Activated naive CD4-positive, alpha-beta T cell treated with anti-CD3 and anti-CD28 coated beads, Interleukin-2, amount 50 U/mL, for 16 hours (primary cell): ENCODE measurements at places on chromosomes 13 and 19.

- DNase-seq, result no peak
Measured at GRCh38 chr19:40236026-40236355, 9.5 kb upstream of the CCNP start.

GRCh38 chr13:38763446-38764381, 76.8 kb downstream of the FREM2 start:
- DNase-seq, result no peak

DNA sequence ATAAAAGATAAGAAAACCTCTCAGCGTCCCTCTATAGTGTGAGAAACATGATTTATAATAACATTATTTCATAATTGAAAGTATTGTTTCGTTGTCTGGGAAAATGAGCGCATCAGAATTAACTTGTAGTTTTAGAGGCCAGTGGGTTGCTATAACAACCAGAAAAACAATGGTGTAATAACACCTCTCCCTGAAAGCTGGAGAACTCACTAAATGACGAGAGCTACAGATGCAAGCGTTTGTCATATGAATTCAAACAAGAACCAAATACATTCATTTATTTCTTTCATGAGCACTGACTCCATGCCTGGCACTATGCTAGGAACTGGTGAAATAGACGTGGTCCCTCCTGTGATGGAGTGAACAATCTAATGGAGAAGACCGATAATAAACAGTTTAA, 16.3 kb downstream of the KBTBD7 start:
- DNase-seq, result no peak

DNA sequence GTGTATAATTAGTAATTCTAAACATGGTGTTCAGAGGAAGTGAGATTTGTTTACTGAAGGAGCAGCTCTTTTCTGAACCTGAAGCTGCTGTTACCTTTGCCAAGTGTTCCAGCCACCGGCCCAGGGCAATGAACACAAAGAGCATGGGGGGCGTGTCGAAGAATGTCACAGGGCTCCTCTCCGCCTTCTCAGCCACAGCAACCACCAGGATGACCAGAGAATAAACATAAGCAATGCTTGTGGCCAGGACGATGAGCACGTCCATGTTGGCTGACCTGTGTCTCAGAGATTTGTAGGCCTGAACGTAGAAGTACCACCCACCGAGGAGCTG, 53.1 kb downstream of the ATP7B start:
- DNase-seq, result no peak

DNA sequence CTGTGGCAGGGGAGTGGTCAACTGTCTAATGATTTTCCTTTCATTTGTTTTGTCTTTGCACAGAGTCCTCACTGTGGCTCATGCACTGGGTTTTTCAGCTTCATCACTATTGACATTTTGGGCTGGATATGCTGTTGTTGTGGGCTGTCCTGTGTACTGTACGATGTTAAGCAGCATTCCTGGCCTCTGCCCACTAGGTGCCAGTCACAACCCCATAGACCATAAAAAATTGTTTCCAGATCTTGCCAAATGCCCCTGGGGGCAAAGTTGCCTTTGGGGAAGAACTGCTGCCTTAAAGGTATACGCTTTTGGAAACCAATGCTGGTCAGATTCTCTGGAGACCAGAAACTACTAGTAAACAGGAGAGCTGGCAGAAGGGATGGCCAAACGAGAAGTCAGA, 310.4 kb downstream of the SPRY2 start:
- no peak for DNase-seq

- DNase-seq, result no peak
Measured at GRCh38 chr19:986083-986482, 1.9 kb downstream of the WDR18 start.

DNA sequence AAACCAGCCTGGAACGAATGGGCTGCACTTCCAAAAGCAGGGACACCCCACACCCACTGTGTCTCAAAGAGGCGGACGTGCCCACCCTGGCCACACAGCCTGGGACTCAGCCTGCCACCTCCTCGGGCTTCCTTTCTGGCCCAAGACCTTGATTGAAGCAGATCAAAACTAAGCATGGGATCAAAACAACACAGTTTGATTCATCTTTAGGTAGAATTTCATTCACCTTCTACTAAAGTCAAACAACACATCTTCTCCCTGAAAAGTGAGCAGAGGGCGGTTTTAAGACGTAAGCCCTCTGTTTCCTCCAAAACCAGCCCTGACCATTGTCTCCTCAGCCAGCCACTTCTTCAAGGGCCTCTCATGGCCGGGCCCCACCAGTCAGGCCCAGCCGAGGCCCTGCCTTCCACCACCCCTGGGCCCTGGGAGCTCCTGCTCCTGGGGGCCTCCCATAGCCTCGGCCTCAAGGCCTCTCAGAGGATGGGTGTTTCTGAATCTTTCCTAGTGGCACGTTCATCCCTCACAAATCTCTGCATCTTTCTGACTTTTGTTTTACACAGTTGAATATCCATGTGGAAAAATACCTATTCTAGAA, 6.3 kb upstream of the F10 start:
- no peak for DNase-seq

DNA sequence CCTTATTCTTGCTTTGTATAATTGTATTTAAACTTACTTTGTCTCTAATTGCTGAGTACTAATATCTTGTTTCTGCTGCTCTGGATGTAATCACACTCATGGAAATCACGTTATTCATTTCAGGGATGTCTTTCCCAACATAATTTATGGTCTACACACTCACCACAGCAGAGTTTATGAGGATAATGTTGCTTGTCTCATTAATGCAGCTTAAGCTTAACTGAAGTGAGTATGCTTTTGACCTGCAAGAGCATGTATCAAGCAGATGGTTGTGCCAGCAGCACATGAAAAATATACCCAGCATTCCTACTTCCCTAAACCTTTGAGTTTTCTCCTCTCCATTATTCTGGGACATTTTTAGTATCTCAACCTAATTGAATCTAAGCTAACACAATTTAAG, 1080.9 kb downstream of the SLITRK5 start:
- DNase-seq, result no peak

DNA sequence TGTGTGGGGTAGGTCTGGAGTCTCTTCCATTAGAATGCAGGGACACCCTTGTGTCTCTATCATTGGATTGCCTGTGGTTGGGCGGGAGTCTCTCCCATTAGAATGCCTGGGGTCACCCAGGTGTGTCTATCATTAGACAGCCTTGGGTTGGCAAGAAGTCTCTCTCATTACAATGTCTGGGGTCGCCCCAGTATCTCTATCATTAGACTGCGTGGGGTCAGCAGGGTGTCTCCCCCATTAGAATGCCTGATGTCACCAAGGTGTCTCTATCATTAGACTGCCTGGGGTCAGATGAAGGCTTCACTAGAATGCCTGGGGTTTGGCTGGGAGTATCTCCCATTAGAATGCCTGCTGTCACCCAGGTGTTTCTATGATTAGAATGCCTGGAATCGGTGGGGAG, 1539.0 kb downstream of the UQCRFS1 start:
- DNase-seq, result no peak

- no peak for DNase-seq
Measured at GRCh38 chr13:113595131-113595530, 10.6 kb downstream of the TFDP1 start.

DNA sequence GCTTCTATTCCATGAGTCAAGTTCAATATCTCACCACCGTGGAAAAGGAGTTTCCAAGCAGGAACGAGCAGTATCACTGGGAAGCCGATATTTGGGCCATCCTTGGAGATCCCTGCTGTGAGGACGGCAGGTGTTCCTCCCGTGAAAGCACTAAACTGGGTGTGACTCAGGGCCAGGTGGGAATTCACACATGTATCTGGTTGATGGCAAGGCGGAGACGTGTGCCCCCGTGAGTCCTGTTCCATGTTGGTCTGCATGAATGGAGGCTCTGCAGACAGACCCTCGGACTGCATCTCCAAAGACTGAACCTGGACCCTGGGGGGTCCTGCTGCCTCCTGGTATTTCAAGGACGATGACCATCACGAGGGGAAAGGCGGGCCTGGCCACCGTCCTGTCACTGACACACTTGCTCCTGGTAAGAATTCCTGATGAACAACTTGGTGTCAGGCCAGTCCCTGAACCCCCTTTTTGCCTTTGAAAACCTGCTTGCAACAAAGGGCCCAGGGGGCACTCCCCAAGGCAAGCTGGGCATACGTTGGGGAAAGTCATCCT, 22.8 kb upstream of the GAS6 start:
- no peak for DNase-seq

GRCh38 chr13:60733933-60734332, 336.9 kb downstream of the TDRD3 start:
- no peak for DNase-seq

GRCh38 chr13:38943231-38943630, 47.4 kb downstream of the STOML3 start:
- no peak for DNase-seq

GRCh38 chr19:33621811-33622504, at the start of gene CHST8:
CHST8 (plus strand) TSS chr19:33621953; CDS start chr19:33689262, 67,309 bp downstream.
- no peak for DNase-seq

GRCh38 chr13:78786459-78786858, 127.5 kb upstream of the OBI1 start:
- no peak for DNase-seq

GRCh38 chr19:5396096-5396939, 55.7 kb upstream of the PTPRS start:
- DNase-seq, result no peak

GRCh38 chr19:40465557-40466218, at the start of gene BLVRB:
BLVRB (minus strand) TSS chr19:40465745; CDS start chr19:40465688, 57 bp downstream.
- DNase-seq, result peak; percentile 100

DNA sequence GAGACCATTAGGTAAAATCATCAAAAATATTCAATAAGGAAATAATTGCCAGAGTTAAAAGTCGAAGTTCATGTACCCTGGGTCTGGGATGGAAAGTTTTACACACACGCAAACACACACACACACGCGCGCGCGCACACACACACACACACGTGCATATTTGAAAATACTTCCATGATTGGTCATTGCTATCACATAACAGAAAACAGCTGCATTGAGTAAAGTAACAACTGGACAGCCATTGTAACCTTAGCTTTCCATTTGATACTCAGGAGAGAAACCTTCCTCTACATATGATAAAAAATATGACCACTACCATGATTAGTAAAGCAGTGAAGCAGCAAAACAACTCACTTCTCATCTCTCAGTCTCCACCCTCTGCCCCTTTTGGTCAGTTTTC, 490.0 kb upstream of the SGCG start:
- no peak for DNase-seq

DNA sequence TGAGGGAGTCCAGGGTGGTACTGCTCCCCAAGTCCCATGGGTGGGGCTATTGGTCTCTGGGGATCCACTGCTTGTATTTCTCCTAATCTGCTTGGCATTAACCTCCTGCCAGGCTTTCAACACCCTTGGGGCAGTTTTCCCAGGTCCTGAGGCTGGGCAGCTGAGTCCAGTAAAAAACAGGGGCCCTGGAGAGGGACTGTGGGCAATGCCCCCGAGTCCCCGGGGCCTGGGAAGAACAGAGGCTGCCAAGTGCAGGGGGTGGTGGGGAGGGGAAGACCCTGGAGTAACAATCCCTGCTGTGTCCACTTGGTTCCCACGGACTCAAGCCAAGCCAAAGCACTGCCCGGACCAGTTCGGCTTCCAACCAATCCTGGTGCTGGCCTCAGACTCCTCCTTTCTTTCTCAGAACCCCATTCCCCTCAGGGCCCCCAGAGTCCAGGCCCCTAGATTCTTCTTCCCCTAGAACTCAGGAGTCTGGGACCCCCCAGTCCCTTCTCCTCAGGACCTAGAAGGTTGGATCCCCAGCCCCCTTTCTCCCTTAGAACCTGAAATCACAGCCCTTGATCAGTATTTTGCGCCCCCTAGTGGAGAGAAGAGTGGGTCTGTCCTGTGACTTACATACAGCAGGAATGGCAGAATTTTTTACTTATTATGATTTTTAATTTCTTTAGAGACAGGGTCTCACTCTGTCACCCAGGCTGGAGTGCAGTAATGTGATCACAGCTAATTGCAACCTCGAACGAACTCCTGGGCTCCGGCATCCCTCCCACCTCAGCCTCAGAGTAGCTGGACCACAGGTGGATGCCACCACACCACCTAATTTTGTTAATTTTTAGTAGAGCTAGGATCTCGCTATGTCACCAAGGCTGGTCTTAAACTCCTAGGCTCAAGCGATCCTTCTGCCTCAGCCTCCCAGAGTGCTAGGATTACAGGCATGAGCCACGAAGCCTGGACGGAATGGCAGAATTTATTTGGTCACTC, 3.7 kb upstream of the CLPTM1 start:
- DNase-seq, result peak; percentile 57

DNA sequence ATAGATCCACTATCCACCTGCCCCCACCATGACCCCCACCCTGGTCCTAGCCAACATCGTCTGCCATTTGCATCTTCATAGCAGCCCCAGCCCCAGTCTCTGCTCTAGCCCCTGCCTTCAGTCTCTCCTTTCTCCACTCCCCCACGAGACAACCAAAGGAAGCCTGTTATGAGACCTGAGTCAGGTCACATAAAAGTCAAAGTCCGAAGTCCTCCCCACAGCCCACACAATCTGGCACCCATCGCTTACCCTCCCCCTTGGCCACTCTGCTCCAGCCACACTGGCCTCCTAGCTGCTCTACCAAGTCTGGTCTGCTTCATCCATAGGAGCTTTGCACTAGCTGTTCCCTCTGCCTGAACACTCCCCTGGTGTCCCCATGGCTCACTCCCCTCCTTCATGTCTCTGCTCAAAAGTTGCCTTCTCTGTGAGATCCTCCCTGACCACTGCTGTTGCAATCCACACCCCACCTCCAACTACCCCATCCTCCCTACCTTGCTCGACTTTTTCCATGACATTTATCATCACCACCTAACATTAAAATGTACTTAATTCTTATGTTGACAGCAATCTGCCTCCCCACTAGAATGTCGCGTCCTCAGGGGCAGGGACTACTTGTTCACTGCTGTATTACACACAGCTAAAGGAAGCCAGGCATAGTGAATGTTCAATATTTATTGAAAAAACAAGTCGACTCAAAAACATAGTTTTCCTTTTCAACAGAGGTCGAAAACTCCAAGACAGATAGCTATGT, 1.2 kb upstream of the PLEKHG2 start:
- DNase-seq, result no peak

DNA sequence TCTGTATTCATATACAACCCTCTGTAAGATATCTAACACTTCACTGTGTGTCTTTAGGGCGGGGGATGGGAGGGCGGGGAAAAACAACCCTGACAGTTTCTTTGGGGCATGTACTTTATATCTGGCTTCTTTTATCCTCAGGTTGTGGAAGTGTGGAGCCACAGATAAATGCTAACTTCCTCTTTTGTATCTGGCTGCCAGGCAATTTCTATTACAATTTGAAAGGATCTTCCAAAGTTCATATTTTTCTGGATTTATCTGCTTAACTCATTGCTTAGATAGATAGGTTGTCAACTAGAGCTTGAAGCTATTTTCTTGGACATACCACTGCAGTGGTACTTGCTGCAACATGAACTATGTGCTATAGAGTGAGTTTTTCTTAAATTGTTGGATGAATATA, 393.0 kb downstream of the LMO7 start:
- no peak for DNase-seq

- no peak for DNase-seq
Measured at GRCh38 chr19:14148751-14149410, 12.5 kb upstream of the ASF1B start.

DNA sequence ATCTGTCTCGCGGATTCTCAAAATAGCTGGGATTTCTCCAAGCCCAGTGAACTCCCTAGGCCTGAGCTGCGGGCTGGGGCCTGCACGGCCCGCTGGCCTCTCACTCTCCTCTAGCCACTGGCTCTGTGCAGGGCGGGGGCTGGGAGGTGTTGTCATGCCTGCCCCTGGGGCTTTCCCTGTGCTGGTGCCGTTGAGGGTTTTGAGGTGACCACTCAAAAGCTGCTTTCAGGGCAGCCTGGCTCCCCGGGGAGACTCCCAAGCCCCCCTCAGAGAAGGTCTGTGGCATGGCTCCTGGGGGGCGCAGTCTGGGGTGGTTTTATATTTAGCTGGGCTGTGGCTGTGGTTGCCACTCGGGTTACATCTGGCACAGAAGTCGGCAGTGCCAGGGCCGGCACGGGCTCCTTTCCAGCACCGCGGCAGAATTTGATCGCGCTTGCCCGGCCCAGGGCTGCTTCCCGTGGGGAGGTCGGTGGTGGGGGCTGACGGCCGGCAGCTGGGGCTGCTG, 10.0 kb downstream of the NDUFB7 start:
- DNase-seq, result no peak
